ENCODE measurements at places on chromosomes 6 and 20. TPM values are rescaled to one million over a fixed set of nuclear protein-coding genes. Genes with fewer than 3 reads are reported as not detected.

DNA sequence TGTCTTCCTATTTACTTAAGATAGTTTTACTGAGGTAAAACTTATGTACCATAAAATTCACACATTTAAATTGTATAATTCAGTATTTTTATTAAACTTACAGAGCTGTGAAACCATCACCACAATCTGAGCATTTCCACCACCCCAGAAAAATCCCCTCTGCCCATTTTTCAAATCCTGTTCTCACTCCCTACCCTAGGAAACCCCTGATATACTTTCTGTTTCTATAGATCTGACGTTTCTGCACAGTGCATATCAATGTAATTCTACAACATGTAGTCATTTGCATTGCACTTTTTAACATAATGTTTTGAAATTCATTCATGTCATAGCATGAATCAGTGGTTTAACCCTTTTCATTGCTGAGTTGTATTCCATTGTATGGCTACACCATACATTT lies 96.7 kb upstream of the OPRM1 start:
- H3K4me3 ChIP-seq = no peak overlapping the region
- DNase-seq = no peak
- H3K36me3 ChIP-seq = no peaks in the 10 kb centered on the region
- no peaks in the 10 kb centered on the region for H3K4me1 ChIP-seq
- no peak overlapping the region for H3K27ac ChIP-seq

DNA sequence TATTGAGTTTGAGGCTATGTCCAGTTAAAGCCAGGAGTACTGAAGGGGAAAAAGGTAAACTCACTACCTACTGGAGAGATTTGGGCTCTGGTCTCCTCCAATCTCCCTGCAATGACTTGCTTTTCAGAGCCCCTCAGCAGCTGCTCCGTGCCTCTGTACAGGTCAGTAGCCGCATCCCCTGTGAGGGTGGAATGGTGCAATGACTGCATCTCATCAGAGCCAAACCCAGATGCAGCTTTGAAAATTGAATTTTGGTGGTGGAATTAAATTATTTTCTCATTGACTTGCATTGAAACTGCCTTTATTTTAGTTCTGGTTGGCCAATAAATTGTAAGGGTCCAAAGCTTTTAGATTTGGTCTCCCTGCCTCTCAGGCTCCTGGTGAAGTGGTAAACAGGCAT lies 166.7 kb downstream of the DLL1 start:
- H3K27ac ChIP-seq = no peak overlapping the region
- no peaks in the 10 kb centered on the region for H3K27me3 ChIP-seq
- no peak for DNase-seq
- H3K36me3 ChIP-seq = peaks cover 2% of the 10 kb centered on the region
- no peaks in the 10 kb centered on the region for H3K4me1 ChIP-seq

PROKR2 gene
- total RNA-seq = not detected

- no peaks in the 10 kb centered on the region for H3K27me3 ChIP-seq
- no peak for DNase-seq
- peaks cover 27% of the 10 kb centered on the region for H3K4me1 ChIP-seq
- H3K27ac ChIP-seq = peak overlapping the region; percentile 18
These were observed 23.1 kb upstream of the ZMYND8 start for GRCh38 chr20:47379433-47380150.

NR2E1 gene
- total RNA-seq = not detected

Data from activated CD8-positive, alpha-beta T cell treated with anti-CD3 and anti-CD28 coated beads for 36 hours (primary cell).